Esophagus squamous epithelium (tissue), 5 donors: ENCODE measurements at places on chromosomes 7 and 10. TPM values are rescaled to one million over a fixed set of nuclear protein-coding genes. Genes with fewer than 3 reads are reported as not detected.

CBX3 gene
- total RNA-seq = 75.2 TPM

NOS3 gene
- total RNA-seq = 2.5 TPM

GNAT3 gene
- total RNA-seq = not detected

GPC2 gene
- 0.57 TPM for total RNA-seq

PCBD1 gene
- total RNA-seq = 26.2 TPM

TMEM196 gene
- total RNA-seq = not detected

HMX3 gene
- total RNA-seq = not detected

LRRD1 gene
- total RNA-seq = not detected

STAG3 gene
- 0.40 TPM for total RNA-seq

EBLN1 gene
- not detected for total RNA-seq

SNX10 gene
- 7.4 TPM for total RNA-seq

PRPS1L1 gene
- not detected for total RNA-seq

DPCD gene
- 27.4 TPM for total RNA-seq

PITX3 gene
- not detected for total RNA-seq

FAM25G gene
- not detected for total RNA-seq

CCL24 gene
- not detected for total RNA-seq

CARD11 gene
- total RNA-seq = 2.1 TPM

DLD gene
- total RNA-seq = 48.6 TPM

BCL7B gene
- 55.3 TPM for total RNA-seq

STEAP1 gene
- 15.7 TPM for total RNA-seq

PCDH15 gene
- total RNA-seq = not detected

FOXI2 gene
- 0.48 TPM for total RNA-seq

SPDYE9 gene
- total RNA-seq = not detected

CFAP70 gene
- total RNA-seq = 0.22 TPM

BLVRA gene
- 58.7 TPM for total RNA-seq

TMEM273 gene
- total RNA-seq = 20.6 TPM

NPFFR1 gene
- not detected for total RNA-seq

CRHR2 gene
- total RNA-seq = 0.09 TPM

CDK1 gene
- 10.2 TPM for total RNA-seq

FKBP9 gene
- 82.6 TPM for total RNA-seq

ASB10 gene
- not detected for total RNA-seq

KLLN gene
- total RNA-seq = 0.57 TPM

GSTO2 gene
- 6.1 TPM for total RNA-seq

SLC16A9 gene
- 7.8 TPM for total RNA-seq

GPR85 gene
- total RNA-seq = 0.31 TPM
